ENCODE measurements at places on chromosomes 4 and X.

DNA sequence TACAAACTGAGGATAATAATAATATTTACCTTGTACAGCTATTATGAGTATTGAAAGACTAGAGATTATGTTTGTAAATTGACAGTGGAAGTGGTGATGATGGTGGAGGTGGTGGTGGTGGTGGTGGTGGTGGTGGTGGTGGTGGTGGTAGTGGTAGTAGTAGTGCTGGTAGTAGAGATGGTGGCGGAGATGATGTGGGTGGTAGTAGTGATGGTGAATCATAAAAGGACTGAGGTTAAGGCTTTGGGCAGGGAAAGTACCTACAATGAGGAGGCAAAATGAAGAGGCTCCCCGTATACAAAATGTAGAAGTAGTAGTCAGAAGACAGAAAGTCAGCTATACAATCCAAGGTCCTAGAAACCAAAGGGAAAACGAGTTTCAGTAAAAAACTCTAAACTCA lies 214.1 kb downstream of the BCOR start:
- no peak for DNase-seq

DNA sequence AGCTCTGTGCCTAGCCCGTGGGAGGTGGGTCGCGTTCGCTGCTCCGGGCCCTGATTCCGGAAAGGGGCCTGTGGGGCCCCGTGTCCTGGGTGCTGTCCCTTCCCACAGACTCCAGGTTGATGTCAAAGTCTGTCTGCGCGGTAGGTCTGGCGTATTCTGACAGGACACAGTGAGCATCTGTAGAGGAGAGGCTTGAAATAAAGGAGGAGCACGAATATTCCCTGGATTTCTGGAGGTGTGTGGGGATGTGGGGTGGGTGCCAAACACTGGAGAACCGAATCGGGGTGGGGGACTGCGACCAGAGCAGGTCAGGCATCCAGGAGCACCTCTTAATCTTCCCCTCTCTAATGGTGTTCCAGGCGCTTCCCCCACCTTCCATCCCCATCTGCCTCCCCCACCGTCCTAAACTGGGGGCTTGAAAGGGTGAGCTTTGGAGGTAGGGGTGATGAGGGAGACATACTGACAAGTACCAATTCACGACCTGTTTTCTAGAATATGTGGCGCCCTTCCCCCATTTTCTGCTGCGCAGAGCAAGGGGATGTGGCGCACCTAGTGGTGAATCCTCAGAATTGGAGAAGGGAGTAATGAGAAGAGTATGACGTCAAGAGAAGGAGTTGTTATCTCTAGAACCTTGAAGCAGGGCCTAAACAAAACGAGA lies 877 bp downstream of the GPRASP1 start:
- peak; percentile 60 for DNase-seq

DNA sequence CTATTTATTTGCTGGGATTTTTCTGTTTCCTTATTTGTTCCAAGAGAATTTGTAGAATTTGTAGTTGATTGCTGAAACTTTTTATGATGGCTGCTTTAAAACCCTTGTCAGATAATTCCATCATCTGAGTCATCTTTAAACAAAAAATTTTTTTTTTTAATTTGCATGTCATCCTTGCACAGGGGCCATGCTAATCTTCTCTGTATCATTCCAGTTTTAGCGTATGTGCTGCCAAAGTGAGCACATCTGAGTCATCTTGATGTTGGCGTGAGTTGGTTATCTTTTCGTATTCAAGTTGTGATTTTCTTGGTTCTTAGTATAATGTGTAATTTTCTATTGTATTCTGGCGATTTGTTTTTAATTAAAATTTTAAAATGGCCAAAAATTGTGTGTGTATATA lies 18.7 kb upstream of the ZNF157 start:
- no peak for DNase-seq

- DNase-seq = peak; percentile 10
Measured at GRCh38 chr4:137226900-137227299, 305.4 kb downstream of the PCDH18 start.

GRCh38 chr4:163624727-163625126 lies 130.2 kb downstream of the TMA16 start:
- no peak for DNase-seq

DNA sequence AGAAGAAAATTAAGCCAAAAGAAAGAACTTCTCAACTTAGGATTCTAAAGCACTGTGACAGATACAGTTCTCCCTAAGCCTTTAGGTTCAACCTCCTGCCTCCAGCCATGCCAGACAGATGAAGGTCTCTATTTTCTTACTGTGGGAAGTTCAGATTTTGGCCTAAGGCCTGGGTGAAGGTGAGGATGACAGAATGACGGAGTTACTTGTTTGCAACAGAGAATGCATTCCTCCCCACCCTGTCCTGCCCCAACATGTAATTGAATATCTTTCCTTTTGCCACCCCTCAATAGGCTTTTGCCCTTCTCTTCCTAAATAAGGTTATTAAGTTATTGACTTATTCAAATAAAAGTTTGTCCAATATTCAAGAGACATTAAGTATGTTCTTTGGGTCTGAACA lies 25.6 kb downstream of the SLC16A2 start:
- DNase-seq = no peak

- DNase-seq = no peak
Measured at GRCh38 chr4:156495836-156496235, 475.8 kb downstream of the PDGFC start.

GRCh38 chr4:151638295-151638858 lies 122.4 kb downstream of the GATB start:
- DNase-seq = no peak

GRCh38 chr4:148790246-148790645 lies 348.0 kb upstream of the NR3C2 start:
- DNase-seq = no peak

- DNase-seq = peak; percentile 36
Measured at GRCh38 chrX:112043997-112044396, 38.6 kb downstream of the TRPC5 start.

- DNase-seq = no peak
Measured at GRCh38 chrX:13688384-13688957, 457 bp upstream of the RAB9A start.

GRCh38 chr4:6365545-6366086 lies 96.0 kb downstream of the WFS1 start:
- DNase-seq = no peak

DNA sequence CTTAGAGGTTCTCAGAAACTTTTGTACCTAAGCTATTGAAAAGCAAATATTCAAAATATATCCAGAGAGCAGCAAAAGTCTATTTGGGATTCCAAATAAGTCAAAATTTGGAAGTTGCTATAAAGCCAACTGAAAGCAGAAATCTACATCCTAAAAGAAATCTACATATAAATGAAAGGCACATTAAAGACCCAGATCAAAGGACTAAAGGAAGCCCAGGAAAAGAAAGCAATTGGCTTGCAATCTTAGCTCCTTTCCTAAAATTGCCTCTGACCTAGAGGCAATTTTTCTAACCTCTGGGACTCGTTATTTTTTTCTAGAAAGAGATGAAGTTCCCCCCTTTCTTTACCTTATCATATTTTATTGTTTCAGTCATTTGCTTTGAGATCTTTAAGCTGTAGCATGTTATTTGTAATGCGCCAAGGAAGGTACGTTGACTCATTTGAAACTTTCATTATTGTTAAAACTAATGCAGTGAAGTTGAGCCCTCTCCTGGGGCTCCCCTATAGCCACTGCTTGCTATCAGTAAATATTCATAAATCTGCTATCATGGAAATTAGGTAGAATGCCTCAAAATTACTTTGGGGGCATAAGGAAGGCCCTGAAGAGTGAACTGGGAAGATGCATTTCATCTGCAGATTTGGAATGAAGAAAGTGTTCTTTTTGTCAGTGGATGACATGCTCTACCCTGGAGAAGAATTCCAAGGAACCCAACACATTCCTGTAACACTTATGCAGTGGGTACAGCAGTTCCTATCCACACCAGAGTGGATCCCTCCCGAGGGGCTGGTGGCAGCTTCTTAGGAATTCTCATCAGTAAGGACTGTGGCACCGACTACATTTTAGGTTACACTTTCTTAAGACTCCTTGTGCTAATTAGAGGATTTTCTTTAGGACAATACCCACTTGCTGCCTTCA lies 177.8 kb upstream of the IGFBP7 start:
- no peak for DNase-seq

GRCh38 chrX:42778096-42778495 lies at the start of gene PPP1R2C:
TSS of gene PPP1R2C (minus strand) at chrX:42778163. CDS start at chrX:42778079, 84 bp downstream.
- no peak for DNase-seq

GRCh38 chrX:42531441-42531840 lies 246.5 kb downstream of the PPP1R2C start:
- peak; percentile 36 for DNase-seq

DNA sequence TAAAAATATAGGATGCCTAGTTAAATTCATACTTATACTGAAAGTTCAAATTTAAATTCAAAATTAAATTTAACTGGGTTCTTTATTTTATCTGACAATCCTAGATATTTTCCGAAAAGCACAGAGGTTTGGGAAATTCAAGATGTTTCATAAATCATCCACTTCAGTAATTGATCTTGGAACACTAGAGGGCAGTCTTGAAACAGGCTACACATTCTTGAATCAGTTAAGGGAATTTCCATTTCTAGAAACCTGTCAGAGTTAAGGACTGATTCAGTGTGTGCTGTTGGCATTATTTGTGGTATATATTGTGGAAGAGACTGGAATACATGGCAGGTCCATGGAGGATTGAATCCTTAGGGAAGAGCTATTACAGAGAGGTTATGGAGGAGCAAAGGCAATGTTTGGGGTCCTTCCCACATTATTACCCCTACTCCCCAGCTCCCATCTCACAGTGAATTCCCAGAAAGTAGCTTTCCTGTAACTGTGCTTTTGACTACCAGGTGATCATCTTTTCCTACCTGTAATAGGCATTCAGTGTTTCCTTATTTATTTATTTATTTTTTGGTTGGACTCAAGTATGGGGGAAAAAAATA lies 92.9 kb downstream of the EGF start:
- peak; percentile 77 for DNase-seq

DNA sequence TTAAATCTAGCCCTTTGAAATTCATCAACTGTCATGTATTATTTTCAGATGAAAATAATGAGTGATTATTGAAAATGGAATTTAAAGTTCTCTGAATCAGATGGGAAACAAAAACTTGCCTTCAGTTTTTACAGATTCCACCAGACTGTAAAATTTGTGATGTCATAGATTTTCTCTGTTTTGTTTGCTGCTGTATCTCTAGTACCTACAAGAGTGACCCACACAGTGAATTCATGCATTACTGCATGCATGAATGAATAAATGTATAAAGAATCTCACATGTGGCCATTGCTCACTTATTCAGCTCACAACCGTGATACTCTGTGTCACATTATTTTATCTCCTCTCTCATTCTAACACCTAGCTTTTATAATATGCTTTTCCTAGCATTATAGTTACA lies 532.2 kb upstream of the AGA start:
- DNase-seq = no peak

DNA sequence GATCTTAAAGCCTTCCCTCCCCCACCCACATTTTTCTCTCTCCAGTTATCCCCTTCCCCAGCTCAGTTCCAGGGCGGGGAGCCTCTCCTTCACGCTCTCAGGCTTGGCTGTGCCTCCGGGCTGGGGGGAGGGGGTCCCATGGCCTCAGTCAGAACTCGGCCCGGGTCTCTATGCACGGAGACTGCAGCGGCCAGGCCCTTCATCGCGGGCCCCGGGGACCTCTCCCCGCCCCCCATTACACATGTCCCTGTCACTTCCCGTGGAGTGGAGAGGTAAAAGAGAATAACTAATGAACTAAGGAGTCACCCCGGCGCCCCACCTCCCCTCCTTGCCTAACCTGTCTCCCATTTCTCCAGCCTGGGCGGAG lies 838 bp upstream of the PRICKLE3 start:
- DNase-seq = no peak

DNA sequence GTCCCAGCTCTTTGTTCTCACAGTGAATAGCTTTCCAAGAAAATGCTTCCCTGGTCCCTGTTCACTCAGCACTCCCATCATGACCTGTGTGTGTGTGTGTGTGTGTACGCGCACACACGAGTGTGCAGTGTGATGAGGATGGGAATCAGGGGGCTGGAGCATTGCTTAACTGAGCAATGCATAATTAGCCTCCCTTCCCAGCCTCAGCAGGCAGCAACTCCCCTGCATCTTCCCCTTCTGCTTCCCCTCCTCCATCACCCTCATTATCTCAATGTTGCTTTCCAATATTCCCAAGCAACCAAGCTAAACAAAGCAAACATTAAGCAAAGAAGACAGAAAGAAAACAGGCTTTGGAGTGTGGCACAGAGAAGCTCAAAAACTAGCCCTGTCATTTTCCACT lies 137.0 kb downstream of the RBM47 start:
- no peak for DNase-seq

DNA sequence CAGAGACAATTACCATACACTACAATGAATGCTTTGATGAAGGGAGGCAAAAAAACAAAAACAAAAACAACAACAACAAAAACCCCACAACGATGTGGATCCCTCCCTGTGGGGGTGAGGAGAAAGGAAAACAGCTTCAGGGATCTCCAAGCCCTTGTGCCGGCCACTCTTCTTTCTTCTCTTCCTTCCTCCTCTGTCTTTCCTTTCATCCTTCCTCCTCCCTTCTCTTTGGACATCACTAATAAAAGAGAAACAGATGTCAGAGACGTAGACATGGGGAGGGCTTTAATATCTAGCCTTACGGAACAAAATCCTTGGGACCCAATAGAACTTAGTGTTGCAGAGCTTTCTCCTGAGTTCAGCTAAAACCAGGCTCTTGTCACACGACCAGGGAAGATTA lies 18.8 kb upstream of the STX18 start:
- no peak for DNase-seq

DNA sequence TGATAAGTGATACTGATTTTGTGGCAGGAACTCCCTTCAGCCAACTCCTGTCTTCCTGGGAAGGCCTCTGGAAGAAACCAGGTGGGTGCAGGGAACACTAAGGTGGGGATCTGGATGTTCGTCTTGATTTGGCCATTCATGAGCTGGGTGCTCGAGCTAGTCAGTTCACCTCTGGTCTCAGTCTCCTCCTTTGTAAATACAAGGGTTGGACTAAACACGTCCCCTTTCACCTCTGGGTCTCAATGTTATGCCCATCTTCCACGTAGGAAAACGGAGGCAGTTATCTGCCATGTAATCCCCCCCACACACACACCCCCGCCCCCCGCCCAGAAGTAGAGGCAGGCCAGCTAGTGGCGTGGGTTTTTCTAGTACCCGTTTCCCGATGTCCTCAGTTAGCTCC lies 4.1 kb upstream of the RS1 start:
- DNase-seq = no peak

- no peak for DNase-seq
Measured at GRCh38 chrX:83997781-83998180, 136.8 kb downstream of the CYLC1 start.

DNA sequence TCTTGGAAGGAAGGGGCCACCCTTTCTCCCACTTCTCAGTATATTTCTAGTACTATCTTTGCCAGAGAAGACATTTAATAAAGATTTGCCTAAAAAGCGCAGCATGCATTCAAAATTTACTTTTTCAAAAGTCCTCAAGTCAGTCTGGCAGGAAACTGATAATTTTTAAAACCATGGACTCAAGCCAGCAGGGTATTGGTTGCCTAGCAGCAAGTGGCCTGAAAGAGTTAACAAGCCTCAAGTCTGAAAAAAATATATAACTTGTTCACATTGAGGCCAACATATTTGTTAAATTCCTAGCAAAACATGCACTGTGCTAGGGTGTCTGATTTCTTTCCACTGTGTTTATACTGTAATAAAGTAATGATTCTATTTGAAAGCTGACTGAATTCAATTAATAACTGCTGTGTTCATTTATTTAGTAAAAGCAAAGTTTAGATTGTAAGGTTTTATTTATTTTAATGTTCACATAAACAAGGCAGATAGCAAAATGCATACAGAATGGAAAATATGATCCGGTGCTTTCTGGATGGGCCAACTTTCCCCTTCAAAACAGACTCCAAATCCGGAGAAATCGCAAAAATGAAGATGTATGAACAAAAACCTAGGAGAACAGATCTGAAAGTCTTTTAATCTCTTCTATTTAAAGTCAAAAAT lies 218.5 kb upstream of the FGF13 start:
- DNase-seq = no peak
